ENCODE measurements at places on chromosomes 5 and 9.

DNA sequence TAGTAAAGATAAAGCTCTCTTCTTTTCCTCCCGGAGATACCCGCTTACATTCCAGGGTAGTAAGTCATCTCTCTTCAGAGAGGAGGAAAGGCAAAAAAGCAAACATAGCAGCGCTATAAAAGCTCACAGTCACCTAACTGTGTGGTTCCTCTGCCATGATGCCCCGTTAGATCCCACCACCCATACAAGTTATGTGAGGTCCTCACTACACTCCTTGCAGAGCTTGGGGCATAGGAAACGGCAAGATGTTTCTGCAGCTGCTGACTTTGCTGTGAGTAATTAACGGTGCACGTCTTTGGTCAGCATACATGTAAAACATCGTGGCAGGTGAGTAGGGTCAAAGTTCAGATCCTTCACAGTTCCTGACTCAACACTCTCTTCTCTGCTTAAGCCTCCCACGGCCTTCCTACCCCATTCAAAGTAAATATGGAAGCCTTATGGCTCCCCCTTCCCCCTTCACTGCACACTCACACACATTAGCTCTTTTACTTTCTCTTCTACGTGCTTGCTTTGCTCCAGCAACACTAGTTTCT lies 218.9 kb downstream of the DIRAS2 start:
- no peak for DNase-seq

- no peak for DNase-seq
Observed at GRCh38 chr5:51685419-51685818, 302.2 kb downstream of the ISL1 start.

DNA sequence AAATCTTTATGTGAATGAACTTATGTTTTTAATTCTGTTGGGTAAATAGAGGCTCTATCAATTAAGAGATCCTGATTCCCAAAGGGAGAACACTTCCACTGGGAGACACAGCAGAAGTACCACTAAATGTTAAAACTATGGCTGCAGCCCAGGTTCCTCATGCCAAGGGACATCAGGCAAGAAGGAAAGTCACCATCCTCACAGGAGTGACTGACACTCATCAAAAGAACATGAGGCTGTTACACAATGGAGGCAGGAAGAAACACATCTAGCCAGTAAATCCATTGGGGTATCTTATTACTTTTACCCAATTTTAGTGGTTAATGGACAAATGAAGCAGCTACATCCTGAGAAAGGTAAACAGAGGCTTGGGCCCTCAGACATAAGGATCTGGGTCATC lies 94.4 kb downstream of the MAPKAP1 start:
- DNase-seq: no peak

GRCh38 chr5:123929055-123929474 lies 417.1 kb downstream of the CSNK1G3 start:
- no peak for DNase-seq

GRCh38 chr5:26761446-26761845 lies 276.9 kb downstream of the CDH9 start:
- DNase-seq: no peak

DNA sequence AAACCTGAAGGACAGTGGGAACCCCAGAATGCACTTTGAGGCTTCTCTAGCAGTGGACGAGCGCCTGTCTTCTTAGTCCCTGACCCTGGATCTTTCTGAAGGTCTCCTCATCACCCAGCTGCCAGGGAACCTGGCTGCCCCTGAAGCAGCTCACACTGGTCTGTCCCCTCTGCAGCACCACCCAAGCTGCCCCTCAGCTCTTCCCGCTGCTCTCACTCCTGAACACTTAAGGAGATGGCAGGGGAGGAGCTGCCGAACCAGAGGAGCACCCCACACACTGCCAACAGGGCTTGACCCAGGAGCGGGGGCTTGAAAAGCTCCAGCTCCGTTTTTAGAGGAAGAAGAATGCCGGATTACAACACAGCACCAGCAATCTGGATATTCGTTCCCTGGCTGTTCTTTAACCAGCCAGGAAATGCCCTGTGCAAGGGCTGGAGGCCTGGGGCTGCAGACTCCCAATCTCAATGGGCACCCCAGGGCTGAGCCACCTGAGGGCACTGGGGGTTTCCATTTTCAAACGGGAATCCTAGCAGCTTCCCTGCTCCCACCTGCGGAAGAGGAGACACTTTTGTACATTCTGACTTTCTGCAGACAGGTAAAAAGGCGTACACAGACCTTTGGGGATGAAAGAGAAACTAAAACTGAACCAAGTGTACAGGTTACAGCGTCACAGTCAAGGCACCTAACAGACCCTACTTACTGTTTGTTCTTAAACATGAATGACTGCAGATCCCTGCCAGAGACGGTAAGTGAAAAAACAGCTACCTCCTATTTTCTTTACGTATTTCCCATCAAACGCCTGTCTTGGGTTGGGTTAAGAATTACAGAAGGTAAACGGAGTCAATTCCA lies 36.3 kb downstream of the GOLM1 start:
- DNase-seq: no peak

DNA sequence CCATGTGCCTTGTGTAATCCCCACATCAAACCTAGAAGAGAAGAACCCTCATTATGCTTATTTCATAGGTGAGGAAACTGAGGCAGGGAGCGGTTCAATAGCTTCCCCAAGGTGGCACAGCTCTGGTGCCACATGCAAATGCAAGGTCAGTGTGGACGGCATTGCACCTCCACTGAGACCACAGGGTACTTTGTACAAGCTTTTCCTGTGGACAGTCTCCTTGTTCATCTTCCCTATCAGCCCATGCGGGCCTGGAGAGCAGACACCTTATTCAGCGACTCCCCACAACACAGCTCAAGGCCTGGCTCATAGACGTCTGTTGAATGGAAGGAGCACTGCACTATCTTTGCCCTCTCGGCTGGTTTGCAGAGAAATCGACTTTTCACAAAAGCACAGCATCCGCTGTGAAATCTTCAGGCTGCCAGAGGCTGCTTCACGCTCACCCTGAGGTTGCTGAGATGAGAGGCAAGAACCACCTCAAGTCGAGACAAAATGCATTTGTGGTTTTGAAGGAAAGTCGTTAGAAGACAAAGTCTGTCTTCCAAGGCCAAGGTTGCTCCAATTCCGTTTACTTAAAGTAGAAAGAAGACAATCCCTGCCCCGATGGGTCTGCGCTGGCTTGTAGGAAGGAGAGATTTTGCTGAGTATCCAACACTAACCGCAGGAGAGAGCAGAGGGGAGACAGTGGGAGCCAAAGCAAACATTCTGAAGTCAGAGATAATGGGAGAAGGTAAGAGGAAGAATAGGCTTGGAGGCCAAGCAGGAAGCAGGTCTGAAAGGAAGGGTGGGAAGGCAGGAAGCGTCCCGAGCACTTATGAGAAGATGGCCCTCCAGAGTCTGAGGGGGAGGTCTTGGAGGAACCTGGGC lies 34.2 kb upstream of the STRBP start:
- DNase-seq: no peak

DNA sequence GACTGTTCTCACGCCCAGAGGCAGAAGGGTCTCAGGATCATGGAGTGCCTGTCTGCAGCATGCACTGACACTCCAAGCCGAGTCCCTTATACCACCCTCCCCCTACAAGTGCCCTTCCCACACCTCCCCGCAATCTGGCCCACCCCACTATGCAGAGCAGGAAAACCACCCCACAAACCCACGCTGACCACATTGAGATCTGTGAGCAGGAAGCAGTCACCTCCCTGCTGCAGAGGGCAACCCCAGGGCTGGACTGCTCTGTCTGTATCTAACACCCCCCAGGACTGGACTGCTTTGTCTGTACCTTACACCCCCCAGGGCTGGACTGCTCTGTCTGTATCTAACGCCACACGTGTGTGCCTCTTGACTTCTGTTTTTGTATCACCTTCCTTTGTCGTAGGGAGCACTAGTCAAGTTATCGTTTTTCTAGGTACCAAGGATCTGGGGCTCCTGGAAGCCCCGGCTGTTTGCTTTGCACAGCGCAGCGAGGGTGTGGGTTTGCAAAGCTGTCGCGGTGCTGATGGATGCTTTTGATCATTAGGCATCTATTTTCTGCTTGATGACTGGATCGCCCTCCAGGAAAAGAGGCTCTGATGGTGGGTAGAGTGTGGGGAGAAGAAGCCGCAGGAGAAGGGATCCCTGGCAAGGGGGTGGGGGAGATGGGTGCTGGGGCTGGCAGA lies 21.5 kb downstream of the OLFM1 start:
- DNase-seq: no peak

DNA sequence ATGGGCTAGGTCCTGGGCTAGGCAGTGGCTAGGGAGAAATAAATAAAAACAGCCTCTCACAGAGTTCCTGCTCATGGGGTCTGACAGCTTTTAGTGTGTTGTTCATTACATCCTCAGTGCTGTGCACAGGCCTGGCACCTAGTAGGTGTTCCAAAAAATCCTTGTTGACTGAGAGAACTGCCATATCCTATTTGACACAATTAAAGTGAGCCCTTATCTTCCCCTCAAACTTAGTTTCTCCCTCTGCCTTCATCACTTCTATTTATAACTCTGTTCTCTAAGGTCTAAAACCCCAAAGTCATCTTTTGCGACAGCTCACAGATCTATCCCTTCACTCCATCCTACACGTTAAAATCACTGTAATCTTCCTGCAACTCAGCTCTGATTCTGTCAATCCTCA lies 549.1 kb upstream of the DAP start:
- DNase-seq: no peak

DNA sequence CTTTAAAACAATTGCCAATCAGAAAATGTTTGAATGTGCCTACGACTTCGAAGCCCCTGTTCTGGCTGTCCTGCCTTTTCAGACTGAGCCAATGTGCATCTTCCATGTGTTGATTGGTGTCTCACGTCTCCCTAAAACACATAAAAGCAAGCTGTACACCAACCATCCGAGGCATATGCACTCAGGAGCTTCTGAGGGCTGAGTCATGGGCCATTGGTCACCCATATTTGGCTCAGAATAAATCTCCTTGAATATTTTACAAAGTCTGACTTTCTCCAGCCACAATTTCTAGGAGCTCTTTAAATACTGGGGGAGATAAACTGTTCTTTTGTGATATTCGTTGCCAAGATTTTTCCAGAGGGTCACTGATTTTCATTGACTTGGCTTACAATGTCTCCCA lies 53.9 kb downstream of the C9orf57 start:
- no peak for DNase-seq

- DNase-seq: no peak
Observed at GRCh38 chr9:89684912-89685636, 80.3 kb downstream of the GADD45G start.

- no peak for DNase-seq
Observed at GRCh38 chr9:120845255-120845654, 2.5 kb upstream of the PSMD5 start.

Measured in NCI-H1048 (cell line).